ENCODE measurements at places on chromosomes 3 and 15.

DNA sequence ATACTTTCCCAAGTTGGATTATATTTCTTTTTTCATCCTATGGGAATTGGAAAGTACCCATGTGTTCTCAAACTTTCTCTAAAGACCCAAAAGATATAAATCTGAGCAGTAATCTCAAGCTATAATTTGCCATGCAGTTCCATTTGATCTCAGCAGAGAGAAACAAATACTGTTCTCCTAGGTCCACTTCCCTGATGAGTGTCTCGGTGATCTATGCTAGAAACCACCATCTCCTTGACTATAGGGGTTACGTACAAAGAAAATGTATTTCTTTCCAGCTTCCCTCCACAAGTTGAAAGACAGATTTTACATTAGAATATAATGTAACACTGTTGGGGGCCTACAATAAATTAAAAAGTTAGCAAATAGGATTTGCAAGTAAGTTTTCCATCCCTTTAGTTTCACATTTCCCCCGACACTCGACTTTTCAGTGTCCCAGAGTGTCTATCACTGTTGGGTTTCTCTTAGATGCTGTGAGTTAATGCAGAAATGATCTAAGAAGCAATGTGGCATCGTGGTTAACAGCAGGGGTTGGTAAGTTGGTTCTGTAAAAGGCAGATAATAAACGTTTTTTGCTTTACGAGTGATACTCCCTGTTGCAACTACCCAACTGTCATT is 465.1 kb upstream of the CFAP20DC start:
- no peak for DNase-seq

- no peak for DNase-seq
These were observed 325.2 kb upstream of the NR2E3 start for GRCh38 chr15:71485094-71485693.

GRCh38 chr3:178562947-178563232 is 26.7 kb downstream of the KCNMB2 start:
- no peak for DNase-seq

- DNase-seq: no peak
These were observed 239.0 kb upstream of the KCNMB2 start for GRCh38 chr3:178297199-178297598.

DNA sequence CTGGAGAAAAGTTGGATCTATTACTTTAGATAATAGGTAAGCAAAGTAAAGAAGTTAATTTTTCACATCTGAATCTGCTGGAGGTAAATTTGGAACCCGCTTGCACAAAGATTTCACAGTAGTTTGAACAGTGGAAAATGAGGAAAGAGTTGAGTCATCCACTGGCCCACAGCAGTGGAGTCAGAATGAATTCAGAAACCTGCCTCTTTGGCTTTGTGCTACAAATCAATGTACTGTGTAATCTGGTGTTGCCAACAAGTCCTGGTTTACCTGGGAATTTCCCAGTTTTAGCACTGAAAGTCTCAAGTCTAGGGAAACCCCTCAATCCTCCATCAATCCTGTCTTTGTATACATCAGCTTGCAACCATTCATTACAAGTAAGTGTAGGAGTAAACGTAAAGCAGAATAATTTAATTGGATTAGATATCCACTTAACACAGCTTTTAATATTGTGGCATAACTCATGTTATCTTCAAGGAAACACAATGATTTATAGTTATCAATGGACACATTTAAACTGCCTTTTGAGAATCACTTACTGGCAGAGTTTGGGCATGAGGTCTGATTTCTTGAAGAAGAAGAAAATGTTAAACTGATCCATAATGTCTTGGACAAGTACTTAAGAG is 100.6 kb downstream of the DCLK3 start:
- DNase-seq: no peak

DNA sequence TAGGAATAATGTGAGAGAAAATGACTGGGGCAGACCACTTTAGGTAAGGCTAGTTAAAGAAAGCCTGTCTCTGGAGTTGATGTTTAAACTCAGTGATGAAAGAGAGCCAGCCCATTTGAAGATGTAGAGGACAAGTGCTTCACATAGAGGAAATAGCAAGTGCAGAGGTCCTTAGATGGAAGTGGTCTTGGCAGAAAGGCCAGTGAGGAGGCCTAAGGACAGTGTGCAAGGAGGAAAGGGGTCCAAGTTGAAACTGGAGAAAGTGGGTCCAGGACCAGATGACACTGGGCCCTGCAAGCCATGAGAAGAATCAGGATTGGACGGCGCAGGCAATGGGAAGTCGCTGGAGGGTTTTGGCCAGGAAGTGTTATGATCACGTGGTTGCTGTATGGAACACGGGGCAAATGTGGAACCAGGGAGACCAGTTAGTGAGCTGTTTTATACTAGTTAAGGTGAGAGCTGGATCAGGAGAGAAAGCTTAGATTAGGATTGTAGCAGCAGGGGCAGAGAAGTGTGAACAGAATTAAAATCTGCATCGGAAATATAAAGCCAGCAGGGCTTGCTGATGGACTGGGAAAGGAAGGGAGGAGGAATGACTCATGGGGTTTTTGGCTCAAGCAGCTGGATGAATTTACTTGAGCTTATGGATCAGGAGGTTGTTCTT is 48.0 kb upstream of the SCAANT1 start:
- no peak for DNase-seq

GRCh38 chr15:92082006-92082843 is 228.7 kb downstream of the SLCO3A1 start:
- no peak for DNase-seq

- DNase-seq: no peak
These were observed 41.0 kb downstream of the GPR160 start for GRCh38 chr3:170078620-170079281.

DNA sequence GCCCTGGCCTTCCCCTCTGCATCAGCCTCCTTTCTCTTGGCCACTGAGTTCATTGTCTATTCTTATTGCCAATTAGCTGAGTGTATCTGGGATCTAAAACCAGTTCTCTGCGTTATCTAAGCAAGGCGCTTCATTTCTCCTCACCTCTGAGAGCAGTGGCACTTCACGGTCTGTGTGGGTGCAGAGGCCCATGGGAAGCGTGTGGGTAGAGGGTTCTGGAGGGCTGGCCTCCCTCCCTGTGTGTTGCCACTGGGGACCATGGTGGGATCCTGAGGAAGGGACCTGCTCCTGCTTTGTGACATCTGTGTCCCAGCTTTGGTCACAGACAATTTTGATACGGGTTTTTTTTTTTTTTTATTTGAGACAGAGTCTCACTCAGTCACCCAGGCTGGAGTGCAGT is 32.7 kb downstream of the EDEM1 start:
- DNase-seq: no peak

GRCh38 chr3:129224984-129225393 is 24.4 kb upstream of the COPG1 start:
- no peak for DNase-seq

DNA sequence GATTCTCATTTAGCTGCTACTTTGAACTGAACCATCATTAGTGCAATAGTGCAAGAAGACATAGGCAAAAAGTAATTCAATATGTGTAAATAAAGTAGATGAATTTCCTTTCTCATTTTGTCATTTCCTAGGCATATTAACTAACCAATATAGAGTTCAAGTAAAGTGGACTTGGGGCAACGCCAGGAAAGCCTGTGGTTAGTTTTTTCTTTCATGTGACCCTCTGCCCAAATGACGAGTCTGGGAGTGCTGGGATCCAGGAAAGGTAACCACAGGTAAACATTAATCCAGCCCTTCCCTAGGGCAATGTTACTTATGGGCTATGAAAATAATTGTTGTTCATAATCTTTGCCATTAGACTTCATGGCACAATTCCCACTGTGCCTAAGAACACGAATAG is 181.0 kb downstream of the VPS13C start:
- no peak for DNase-seq

DNA sequence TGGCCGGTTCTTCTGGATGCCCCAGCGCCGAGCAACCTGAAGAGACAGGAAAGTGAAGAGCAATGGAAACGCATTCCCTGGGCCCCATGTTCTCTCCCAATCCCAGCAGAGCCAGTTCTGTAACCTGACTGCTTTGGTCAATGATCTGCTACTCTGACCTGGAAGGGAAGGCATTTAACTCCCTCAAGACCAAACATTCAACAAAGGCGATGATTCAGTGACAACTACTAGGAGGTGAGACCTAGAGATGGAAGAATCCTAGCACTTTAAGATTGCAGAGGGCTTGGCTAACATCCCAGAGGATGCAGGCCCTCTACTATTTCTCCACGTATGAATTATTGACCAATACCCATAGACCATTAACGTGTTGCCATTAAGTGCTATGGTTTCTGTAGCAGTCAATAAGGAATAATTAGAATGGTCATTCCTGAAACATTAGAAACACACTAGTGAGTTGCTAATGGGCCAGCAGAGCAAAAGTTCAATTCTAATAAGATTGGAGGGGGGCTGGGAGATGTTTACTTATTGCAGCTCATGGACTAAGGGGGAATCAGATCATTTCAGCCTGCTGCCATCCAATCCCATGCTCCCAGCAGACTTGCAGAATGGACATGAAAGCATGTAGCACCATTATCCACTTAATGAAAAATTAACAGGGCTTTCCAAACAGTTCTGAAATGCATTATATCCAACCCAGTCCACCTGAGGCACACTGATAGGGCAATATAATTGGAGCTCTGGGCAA is 56.6 kb downstream of the ETV5 start:
- DNase-seq: no peak

DNA sequence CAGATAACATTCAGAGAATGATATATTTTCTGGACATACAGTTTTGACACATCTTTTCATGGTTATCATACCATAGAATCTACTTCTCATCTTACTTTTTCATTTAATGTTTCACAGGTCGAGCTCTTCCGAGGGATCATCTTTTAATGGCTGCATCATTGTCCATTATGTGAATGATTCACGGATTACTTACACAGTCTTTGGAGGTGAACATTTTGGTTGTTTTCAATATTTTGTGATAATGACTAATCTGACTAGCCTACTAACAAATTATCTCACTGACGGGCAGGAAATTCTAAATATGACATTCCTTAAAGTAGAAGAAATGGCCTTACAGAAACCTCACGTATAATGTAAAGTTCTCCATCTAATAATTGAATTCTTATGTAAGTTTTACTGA is 209.1 kb upstream of the STRIT1 start:
- no peak for DNase-seq

DNA sequence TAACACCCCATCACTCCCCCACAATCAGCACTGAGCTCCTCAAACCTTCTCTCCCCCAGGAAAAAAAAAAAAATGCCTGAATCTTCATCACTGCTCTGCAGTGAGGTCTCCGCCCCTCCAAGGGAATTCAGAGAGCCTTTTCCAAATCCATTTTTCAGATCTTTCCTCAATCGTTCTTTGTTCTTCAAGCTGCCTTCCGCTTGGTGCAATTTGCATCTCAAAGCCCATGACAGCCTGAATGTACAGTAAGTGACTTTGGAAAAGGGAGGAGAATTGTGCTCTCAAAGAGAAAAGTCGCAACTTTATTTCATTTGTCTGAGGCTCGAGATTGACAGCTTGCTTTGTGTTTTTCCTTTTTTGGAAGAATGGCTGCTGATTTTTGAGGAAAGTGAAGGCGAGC is 75.0 kb downstream of the CORO2B start:
- no peak for DNase-seq

DNA sequence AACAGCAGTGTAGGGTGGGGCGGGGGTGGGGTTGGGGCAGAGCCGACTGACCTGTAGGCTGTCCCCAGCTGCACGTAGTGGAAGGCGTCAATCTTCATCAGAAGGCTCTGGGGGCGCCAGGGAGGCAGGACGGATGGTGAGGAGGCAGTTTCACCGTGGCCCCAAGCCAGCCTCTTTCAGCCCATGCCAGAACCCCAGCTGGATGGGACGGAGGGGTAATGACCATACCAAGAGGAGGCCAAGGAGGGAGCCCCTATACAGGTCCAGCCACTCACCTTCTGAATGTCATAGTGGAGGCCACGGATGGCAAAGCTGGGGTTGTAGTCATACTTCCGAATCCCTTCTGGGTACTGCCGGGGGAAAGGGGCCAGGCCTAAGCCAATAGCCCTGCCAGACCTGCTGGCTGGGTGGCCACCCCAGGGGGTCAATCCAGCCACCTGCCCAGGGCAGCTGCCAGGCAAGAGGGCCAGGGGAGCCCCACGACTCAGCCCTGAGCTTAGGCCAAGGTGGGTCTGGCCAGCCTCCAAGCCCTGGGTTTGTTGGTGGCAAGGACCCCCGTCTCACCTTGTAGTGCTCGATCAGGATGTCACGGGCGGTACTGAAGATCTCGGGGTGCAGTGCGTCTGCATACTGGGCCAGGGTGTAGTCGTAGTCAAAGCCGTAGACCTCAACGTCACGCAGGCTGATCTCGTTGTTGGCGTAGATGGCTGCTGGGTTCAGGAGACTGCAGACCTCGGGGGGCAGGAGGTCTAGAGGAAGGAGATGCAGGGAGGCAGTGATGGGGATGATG is 4.9 kb downstream of the NT5DC2 start:
- no peak for DNase-seq

GRCh38 chr3:185207931-185208746 is 45.7 kb downstream of the EHHADH start:
- DNase-seq: no peak

DNA sequence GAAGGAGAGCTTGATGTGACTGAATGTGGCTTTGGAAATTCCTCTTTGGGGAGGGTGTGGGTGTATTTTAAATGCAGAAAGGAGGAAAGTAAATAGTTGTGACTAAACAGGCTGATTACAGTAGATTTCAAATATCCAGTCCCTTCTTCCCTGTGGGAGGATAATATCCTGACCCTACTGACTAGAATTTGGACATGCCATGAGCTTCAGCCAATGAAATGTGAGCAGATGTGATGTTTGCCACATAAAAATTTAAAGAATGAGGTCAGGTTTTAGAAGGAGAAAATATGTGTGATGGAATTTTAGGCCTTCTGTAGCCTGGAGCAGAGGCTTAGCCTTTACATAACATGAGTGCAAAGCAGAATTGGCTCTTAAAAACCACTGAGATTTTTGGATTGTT is 1218.9 kb downstream of the ROBO2 start:
- DNase-seq: no peak

- no peak for DNase-seq
These were observed 80.9 kb downstream of the DHX36 start for GRCh38 chr3:154243353-154243752.

GRCh38 chr15:74337607-74338211 is 29.7 kb downstream of the CYP11A1 start:
- no peak for DNase-seq

GRCh38 chr15:41730543-41730942 is 43.7 kb upstream of the MAPKBP1 start:
- no peak for DNase-seq

DNA sequence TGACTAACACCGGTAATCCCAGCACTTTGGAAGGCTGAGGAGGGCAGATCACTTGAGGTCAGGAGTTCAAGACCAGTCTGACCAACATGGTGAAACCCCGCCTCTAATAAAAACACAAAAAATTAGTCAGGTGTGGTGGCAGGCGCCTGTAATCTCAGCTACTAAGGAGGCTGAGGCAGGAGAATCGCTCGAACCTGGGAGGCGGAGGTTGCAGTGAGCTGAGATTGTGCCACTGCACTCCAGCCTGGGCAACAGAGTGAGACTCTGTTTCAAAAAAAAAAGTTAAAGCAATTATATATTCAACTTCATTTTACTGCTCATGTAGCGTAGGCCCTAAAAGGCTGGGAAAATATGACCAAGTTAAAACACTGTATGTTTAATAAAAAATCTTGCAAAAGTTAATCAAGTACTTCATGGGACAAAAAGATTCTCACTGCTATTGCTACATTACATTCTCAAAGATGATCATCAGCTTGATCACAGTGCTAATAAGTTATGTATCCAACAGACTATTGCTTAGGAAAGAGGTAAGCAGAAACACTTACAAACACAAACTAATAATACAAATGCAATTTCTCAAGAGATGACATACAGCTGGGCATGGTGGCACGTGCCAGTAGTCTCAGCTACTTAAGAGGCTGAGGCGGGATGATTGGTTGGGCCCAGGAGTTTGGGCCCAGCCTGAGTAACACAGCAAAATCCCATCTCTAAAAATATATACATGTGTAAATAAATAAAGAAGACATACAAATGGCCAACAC is 2.7 kb downstream of the COPS2 start:
- no peak for DNase-seq
